ENCODE measurements at places on chromosomes 12 and 14.

DNA sequence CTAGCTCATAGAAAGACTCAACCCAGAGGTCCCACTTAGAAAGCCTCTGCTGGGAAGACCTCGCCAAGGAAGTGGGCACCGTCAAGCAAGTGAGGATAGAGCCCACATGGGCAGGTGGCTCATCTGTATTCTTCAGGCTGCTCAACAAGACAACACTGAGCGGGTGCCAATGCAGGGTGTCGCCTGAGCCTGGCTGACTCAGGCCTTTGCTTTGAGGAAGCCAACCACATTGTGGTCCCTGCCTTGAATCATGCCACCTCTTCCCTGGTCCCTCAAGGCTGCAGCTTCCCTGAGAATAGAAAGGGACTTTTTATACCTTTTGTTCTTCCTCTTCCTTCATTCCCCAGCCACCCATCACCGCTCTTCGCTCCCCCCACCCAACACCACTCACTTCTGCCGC, 2.1 kb upstream of the RNASE13 start:
- DNase-seq: no peak

DNA sequence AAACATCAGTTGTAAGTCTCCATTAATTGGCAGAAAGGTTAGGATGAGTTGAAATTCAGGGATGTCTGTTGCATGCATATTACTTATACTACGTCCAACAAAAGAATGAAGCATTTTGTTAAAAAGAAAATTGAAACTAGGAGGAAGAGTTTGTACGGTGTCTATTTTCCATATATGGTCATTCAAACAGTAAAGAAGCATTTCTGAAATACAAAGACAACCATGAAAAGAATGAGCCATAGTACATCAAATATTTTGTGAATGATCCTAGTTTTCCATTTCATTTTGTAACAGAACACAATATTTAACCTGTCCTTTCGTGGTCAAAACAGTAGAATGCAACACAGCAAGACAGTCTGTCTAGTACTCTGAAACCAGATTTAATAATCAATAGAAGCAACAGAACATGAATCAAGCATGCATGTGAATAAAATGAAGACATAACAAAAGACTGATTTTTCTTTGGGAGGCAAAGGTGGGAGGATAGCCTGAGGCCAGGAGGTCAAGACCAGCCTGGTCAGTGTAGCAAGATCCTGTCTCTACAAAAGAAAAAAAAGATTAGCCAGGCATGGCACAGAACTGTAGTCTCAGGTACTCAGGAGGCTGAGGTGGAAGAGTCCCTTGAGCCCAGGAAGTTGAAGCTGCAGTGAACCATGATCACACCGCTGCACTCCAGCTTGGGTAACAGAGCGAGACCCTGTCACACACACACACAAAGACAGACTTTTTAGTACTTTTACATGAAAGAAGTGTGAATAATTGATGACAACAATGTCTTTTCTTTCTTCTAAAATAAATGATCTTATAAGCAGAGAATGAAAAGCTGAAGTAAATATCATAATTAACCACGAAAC, 156.0 kb downstream of the LRIG3 start:
- no peak for DNase-seq

DNA sequence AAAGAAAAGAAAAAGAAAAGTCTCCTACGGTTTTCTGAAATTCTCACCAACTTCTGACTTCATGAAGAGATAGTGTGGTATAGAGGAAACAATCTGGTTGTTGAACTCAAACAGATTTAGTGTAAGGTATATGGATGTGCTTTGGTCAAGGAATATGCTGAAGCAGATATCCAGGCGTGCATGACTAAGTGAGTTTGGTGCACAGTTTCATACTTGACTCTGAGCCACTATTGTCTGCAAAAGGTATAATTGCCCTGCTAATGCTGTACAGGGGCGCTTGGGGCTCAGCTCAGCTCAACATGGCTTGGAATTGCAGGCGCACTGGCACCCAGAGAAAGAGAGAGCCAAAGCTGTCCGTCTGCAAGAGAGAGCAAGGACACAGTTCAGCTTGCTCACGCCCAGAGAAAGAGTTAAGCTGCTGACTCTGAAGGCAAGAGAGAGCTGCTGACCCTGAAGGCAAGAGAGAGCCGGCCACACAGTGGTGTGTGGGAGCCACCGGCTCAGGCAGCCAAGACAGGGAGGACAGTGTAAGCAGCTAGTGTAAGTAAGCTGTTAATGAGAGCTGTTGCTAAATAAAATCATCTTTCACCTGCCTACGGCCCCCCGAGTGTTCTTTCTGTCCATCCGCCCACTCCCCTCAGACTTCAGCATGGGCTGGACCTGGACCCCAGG, 66.4 kb upstream of the SLC38A4 start:
- no peak for DNase-seq

DNA sequence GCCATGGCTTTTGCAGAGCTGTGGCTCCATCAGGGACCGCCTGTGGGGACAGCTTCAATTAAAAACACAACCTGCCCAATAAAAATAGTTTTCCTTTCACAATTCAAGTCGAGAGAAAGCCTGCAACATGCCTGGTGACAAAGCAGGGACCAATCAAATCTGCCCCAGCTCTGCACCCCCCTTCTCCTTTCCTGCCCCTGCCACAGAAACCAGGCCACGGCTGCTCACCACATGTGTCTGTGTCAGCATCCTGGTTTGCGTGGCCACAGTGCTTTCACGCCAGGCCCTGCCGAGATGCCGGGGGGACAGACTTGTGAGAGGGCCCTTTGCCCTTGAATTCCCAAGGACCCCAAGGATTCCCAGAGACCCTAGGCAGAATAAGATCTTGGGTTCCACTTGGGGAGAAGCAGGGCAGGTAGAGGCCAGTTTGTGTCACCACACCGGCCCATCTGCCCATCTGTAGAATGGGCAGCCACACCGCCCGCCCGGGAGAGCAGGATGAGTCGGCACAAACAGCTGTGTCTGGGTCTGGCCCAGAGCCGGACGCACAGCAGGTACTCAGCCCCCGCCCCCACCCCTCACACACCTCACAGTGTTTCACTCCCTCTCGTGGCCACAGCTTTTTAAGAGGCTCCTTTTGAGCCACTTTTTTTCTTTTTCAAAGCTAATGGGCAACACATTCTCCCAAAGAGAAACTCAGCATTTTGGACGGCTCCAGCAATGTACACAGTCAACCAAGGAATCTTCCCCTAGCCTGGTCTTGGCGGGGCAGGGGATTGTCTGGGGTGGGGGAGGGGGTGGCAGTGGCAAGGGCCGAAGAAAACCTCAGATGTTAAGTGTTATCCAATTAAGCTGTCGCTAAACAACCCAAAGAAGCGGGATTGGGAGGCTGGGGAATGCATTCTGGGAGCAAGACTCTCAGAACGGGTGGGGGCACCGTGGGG, 41.5 kb downstream of the BCL11B start:
- no peak for DNase-seq

DNA sequence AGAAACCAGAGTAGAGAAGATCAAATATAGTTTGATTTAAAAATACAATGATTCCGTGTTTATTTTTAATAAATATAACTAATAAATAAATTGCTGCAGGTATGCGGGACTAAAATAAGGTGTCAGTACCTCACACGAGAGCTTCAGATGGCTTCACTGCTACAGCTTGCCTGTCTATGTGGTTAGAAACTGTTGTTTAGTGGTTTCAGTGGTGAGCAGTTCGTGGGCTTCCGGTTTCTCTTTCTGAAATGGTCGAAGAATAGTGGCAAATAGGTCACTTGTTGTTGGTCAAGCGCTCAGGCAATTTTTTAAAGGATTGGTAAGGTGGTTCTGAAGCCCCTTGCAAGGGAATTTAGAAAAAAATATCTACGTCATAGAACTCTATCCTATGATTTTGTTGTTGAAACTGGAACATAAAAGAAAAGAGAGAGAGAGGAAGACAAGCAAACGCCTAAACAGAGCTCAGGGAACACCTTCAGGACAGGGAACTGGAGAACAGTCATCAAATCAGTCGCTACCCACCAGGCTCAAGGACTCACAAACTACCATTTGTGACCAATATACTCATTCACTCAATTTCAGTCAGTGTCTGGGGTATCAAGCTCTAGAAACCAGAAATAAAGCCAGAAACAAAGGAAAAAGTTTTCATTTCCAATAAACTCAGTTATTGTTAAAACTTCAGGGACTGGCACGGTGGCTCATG, 31.3 kb downstream of the GABARAPL1 start:
- DNase-seq: no peak

DNA sequence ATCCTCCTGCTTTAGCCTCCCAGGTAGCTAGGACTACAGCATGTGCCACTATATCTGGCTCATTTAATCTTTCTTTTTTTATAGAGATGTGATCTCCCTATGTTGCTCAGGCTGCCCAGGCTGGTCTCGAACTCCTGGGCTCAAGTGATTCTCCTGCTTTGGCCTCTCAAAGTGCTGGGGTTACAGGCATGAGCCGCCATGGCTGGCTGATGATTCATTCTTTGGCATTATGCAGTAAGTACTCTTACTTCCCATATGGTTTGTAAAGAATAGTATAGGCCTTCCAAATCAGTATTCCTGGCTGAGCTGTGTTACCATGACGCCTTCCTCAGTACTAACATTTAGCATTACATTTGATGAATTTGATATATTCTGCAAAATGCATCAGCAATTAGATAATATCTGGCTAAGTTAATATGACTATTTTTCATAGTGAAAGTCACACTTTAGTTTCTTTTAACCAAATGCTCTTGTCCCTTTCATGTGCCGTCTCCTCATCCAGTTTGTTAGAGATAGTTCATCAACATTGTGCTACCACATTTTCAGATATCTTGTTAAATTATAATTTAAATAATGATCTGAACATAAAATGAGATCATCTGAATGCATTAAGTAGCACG, 3.2 kb upstream of the MIA2 start:
- DNase-seq: no peak
